A549 (cell line): ENCODE measurements at places on chromosomes 3 and 15. TPM values are rescaled to one million over a fixed set of nuclear protein-coding genes. Genes with fewer than 3 reads are reported as not detected.
A peak's percentile ranks its signal among the peaks of the same experiment; 100 is the strongest.

The GRAMD2A gene
- not detected in 3 replicates for polyA plus RNA-seq

The SPTBN5 gene
- 0.17 to 0.24 TPM (median 0.22 TPM) in 3 replicates for polyA plus RNA-seq

The LTK gene
- 0.16 to 0.17 TPM (median 0.16 TPM) in 3 replicates for polyA plus RNA-seq

DNA sequence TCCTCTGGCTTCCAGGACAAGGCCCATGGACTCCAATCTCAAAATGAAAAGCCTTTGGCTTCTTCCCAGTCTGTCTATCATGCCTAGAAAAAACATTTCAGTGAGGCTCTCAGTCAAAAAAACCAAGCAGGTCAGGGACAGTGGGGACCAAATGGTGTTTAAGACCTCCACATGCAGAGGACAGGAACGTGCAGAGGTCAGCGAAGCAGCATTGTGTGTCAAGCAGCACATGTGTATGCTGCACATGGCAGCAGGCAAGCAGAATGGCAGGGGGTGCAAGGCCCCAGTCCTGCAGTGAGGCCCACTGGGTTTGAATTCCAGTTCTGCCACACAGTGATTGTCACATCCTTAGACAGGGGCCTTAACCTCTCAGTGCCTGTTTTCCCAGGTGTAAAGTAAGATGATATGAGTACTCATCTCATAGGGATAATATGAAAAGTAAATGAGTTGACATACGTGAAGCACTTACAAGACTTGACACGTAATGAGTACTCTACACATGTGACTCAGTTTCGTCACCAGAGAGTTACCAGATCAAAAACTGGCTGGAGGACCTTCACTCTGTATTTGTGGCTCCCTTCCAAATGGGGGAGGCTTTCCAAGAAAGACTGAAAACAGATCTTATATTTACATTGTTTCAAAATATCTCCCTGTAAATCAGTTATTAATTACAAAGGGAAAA, 11.2 kb downstream of the STIMATE start:
- DNase-seq, result no peak

DNA sequence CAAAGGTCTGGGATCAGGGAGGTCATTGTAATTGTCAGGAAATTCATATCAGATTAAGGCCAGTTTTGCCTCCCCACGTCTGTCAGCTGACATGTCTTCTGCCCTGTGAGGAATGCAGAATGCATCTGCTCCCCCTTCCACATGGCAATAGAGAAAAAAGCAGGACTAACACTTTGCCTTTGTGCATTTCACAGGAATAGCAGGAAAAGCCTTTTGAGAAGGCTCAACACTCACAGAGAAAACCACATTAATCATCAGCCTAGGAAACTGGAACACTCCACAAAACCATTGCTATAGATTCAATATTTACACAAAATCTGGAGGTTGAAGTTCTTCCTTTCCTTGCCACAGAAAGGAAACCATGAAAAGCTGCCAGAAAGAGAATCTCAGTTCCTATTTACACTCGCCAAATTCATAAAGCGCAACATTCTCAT, 165.2 kb upstream of the HES1 start:
- no peak for DNase-seq

DNA sequence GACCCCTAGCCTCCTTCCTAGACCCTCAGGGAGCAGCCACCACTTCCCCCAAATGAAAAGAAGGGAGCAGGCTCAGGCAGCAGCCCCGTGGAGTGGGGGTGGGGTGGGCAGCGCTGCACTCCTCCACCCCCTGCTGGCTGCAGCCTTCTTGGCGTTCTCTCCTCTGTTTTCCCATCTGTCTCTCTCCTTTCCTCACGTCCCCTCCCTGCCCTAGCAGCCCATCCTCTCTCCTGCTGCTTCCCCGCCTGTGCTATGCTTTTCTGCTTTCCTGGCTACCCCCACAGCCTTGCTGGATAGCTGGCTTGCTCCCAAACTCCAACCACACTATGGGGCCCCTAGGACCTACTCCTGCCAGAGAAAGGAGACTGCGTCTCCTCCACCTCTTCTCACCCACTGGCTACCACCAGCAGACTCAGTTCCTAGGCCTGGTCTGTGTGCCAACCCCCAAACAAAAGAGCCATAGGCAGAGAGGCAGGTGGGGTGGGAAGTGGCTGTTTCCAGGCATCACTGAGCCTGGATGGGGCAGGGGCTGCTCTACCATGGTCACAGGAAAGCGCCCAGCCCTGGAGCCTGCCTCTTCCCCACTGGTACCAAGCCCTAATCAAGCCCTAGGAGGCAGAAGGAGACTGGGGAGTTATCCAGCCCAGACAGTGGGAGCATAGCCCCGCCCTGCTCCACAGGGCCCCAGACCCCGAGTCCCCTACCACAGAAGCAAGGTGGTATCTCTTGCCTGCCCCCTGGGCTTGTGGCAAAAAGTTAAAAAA, 3.4 kb upstream of the DISP2 start:
- DNase-seq, result no peak

DNA sequence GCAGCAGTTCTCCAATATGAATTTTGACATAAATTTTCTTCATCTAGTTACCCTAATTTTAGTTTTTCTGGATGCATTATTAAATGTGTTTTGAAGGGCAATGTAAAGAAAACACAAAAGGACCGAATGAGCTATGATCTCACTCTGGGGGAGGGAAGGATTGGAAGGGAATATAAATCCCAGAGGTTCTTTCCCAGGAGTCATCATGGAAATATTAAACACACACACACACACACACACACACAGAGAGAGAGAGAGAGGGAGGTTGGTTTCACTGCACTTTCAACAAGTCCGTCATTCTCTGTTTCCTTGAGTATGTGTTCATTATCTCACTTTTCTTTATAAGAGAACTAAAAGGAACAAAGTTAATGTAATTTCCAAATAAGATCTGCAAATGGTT, 70.7 kb upstream of the DCBLD2 start:
- DNase-seq, result no peak

DNA sequence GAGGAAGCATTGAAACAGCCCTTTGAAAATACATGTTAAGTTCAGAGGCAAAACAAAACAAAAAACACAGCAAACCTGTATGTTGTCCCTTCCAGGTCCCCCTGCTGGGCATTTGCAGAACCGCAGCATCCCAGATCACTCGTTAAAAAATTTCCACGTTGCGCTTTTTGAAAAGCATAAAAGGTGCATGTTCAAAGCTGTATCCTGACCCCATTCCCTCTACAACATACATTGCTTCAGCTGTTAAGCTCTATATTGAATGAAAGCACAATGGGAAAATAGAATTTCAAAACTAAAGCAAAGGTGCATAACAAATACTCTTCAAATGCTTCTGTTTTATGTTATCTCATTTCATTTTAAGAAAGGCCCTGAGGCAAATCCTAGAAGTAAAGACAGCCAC, 328.3 kb downstream of the THSD4 start:
- DNase-seq, result peak; percentile 47

GRCh38 chr3:73070675-73071575, 9.5 kb downstream of the EBLN2 start:
- DNase-seq, result no peak

DNA sequence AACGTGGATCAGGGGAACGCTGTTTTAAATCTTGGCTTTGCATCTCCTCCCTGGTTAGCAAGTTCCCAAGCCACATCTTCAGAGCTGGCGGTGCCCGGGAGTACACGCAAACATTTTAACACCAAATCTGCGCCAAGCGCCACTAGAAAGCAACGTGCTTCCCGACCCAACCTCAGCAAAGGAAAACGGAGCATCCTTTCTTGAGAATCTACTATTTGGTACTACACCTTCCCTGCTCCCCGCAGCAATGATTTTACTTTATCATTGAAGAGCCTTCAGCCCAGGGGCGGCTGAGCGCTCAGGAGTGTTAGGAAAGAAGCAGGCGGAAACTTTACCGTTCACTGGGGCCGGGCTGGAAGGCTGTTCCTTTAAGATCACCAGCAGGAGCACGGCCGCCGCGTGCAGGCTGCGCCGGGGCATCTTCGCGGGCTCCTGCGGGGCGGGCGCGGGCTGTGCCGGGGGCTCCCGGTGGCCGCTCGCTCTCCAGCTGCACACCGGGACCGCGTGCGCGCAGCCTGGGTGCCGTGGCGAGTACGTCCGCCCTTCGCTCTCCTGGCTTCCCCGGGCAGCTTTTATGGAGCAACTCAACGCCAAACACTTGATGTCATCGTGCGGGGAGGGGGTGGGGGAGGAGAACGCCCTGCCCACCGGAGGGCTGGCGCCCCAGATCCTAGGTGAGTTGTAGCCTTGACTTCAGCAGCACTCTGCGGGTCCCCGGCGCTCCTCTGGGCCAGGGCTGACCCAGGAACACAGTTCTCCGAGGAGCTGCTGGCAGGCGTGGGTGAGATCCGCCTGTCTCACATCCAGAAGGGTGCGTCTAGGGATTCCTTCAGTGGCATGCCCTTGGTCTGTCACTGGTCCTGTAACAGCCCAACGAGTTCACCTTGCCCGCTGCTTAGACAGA, at the start of gene CA12:
CA12 (minus strand) TSS at position 546 of the 904 bp plus-strand sequence; CDS start at position 420, 126 bp downstream.
- DNase-seq, result peak; percentile 75

DNA sequence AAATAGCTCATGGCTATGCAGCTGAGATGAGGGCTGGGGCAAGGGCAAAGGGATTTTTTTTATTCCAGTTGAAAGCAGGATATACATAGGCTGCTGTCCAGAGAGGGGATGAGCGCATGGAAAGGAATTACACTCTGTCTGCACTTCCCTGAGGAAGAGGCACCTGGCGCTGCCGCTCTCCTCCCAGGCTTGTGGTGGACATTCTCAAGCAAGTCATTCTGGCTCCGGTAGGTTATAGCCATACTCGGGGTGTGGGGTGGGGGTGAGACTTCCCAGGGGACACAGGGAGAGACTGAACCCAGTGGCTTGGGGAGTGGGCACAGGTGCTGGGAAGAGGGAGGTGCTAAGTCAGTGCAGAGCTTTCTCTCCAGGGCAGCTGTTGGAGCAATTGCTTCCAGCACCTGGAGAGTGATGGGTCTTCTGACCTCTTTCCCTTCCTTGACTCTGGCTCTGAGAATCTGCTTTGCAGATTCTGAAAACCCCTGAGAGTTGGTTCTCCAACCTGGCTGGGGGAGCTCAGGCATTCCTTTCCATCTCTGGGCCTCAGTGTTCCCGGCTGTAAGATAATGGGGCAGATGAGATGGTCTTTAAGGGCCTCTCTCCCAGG, 24.3 kb downstream of the CYP8B1 start:
- no peak for DNase-seq

- no peak for DNase-seq
Measured at GRCh38 chr3:28595372-28595771, 246.7 kb upstream of the AZI2 start.

DNA sequence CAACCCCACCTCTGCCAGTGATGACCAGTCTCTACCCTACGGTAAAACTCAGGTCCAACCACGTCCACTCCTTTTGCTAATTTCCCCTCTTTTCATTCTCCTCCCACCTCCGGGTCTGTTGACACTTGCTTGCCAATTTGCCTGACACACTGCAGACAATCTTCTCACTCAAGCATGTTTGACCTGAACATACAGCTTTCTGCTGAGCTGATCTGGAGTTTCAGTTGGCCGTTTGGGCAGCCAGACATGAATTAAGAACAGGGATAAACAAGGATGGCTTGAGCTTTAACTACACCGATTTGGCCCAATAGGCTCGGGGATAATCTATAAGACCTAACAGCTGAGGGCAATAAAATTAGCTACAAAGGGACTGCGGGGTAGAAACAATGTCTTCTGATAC, 758.6 kb upstream of the CFAP20DC start:
- DNase-seq, result no peak

- DNase-seq, result no peak
Measured at GRCh38 chr3:65758876-65759598, 279.7 kb downstream of the MAGI1 start.
